CD14-positive monocyte (primary cell): ENCODE measurements at places on chromosomes 13 and 19.
A peak's percentile ranks its signal among the peaks of the same experiment; 100 is the strongest.

GRCh38 chr19:3480383-3481091 is at the start of gene SMIM24:
SMIM24 (minus strand) TSS chr19:3480525; CDS start chr19:3480463, 62 bp downstream.
- no peak for DNase-seq

- DNase-seq, result no peak
Measured at GRCh38 chr13:101455863-101456262, 3.4 kb downstream of the ITGBL1 start.

- no peak for DNase-seq
Measured at GRCh38 chr19:55300886-55301458, 17.2 kb downstream of the BRSK1 start.

DNA sequence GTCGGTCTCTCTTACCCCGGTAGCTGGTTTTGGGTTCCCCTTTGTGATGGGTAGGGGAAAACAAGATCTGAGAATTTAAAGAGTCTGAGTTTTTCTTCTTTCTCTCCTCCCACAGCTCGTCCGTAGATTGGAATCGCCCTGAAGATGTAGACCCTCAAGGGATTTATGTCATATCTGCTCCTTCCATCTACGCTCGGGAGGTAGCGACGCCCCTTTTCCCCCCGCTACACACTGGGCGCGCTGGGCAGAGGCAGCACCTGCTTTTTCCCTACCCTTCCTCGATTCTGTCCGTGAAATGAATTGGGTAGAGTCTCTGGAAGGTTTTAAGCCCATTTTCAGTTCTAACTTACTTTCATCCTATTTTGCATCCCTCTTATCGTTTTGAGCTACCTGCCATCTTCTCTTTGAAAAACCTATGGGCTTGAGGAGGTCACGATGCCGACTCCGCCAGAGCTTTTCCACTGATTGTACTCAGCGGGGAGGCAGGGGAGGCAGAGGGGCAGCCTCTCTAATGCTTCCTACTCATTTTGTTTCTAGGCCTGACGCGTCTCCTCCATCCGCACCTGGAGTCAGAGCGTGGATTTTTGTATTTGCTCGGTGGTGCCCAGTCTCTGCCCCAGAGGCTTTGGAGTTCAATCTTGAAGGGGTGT is 7.1 kb upstream of the SELENOV start:
- no peak for DNase-seq

DNA sequence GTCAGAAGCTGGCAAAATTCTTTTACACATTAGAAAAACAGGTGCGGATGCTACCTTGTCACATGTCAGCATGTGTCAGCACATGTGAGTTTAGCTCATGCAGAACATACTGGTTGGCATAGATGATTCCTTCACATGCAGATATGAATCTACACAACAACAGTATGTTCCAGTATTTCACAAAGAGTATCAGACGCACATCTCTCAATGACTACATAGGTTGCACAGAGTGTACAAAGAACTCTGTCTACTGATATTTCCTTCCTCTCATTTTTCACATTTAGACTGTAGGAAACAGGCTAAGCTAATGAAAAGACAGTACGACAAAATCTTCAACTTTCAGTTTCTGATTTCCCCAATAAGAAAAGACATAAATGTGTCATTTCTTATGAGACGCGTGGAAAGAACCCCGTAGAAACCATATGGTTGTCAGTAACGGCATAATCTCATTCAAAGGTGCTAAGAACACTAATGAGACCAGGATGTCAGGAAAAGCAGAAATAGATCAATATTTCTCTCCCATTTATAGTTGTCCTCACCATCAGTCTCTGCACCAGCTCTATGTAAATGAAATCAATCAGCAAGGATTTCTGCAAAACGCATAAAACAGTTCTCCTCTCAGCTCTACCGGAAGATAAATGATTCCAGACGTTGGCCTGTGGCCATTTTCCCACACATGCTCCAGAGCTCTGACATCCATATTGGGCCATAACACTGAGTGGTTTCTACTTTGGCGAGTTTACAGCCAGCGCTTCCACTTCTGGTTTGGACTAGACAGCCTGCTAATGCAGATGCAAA is 81.2 kb downstream of the STARD13 start:
- no peak for DNase-seq

DNA sequence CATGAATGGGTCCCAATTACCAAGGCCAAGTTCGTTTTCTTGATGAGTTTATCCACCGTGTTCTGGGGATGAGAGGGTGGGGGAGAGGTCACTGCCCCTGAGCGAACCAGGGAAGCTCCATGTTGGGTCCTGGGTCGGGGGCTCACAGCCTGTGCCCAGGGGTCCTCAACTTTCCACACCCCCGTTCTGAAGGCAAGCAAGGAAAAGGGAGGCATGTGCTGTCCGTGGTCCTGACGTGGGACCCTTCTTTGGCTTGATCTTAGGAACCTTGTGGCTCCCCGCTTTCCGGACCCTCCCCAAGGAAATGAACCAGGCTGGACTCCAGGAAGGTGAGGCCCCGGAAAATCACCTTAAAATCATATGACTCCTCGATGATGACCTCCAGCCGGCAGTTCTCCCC is 18.2 kb upstream of the MEIS3 start:
- DNase-seq, result no peak

- DNase-seq, result no peak
Measured at GRCh38 chr13:77353995-77354394, 27.1 kb upstream of the MYCBP2 start.

- no peak for DNase-seq
Measured at GRCh38 chr13:34217343-34218025, 399.5 kb downstream of the RFC3 start.

GRCh38 chr19:28024920-28025319 is 1188.0 kb downstream of the UQCRFS1 start:
- no peak for DNase-seq

GRCh38 chr13:64160479-64160878 is 2744.8 kb upstream of the PCDH20 start:
- DNase-seq, result no peak

DNA sequence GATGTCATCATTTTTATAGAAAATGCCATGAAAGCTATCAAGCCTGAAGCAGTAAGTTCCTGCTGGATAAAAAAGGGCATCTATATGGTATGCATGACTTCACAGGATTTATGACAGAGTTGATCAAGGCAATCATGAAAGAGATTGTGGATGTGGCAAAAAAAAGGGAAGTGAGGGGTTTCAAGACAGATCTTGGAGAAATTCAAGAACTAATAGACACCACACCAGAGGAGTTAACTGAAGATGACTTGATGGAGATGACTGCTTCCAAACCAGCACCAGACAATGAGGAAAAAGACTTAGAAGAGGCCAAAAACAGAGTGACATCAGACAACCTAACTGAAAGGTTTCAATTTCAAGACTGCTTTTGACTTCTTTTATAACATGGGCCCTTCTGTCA is 691.1 kb upstream of the SLC10A2 start:
- no peak for DNase-seq

DNA sequence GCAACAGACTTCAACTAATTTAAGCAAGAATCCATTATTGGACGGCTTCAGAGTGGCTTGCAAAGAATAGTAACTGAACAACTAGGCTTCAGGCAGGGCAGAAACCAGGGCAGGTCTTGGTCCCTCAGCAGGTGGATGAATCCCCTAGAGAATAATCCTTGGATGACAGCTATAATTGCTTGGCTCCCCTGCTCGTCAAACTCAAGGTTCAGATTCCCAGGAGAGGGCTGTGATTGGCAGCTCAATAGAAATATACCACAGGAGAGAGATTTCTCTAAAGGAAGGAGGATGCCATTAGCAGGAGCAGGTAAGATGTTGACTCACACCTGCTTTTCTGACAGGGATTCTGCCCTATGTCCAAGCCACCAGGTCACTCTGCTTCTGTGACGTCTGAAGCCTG is 89.6 kb upstream of the PCDH8 start:
- DNase-seq, result no peak

GRCh38 chr13:97221466-97221865 is 667 bp upstream of the MBNL2 start:
- DNase-seq, result no peak

DNA sequence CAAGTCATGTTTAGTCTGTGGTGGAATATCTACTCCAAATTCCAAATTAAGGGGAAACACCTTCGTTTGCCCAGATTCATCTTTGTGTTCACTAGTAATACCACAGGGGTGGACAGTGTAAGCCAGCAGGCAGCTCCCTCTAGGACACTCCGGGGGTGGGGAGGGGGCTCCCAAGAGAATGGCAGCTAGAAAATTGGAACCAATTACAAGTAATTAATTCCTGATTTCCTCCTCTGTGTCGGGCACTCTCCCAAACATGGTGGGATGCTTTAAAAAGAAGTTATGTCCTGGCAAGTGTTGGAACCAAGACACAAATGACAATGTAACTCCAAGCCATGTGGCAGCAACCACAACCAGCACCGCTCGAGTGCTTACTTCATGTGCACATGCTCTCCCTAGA is 5.9 kb downstream of the COL4A1 start:
- DNase-seq, result no peak

DNA sequence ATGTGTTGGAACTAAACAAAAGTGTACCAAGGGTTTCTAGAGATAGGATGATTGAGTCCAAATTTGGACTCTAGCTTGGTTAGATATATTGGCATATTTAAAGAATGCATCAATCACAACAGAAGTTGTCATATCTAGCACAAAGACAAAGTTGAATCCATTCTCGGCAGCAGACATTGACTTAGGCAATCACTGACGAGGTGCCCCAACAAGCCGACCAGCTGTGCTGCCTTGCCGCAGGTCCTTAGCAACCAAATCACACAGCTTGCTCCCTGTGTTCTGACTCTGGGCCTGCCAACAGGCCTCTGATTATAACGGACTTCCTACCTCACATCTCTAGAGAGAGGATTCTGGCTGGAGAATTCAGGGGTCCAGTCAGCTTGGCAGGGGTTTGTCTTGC is 208.7 kb downstream of the MTUS2 start:
- DNase-seq, result no peak

DNA sequence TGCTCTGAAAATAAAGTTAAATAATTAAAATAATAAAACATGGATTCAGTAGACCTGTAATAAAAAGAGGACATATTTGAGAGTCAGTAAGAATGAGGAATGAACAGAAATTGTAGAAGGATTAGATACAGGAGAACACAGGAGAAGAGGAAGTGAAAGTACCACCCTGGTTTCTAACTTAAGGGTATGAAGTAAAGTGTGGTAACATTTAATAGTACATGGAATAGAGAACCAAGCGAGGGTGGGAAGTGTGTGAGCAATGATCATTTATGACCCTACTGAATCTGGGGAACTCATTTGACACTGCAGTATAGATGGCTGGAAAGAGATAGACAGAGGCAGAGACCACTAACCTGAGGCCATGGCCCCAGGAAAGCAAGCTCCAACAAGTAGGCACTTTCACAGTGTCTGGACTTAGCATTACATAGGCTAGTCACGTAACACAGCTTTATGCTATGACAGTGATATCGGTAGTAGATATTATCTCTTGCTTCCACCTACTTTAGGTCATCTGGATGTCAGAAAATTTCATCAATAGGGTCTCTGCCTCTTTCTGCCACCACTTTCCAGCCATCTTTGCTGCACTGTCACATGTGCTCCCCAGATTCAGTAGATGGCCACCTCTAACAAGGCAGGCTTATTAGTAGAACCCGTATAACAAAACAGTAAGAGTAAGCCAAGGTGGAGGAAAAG is 633.9 kb upstream of the MIR17HG start:
- DNase-seq, result peak; percentile 40

- DNase-seq, result no peak
Measured at GRCh38 chr19:32104850-32105235, 240.6 kb upstream of the ZNF507 start.

GRCh38 chr13:48586591-48587103 is 53.8 kb upstream of the RCBTB2 start:
- no peak for DNase-seq
